Left lung (tissue), 14 donors: ENCODE measurements at places on chromosomes 5 and 9. TPM values are rescaled to one million over a fixed set of nuclear protein-coding genes. Genes with fewer than 3 reads are reported as not detected.

The MLANA gene
- total RNA-seq: not detected

The CMYA5 gene
- 2.7 TPM for total RNA-seq

The CEMIP2 gene
- total RNA-seq: 111 TPM

The GPR150 gene
- total RNA-seq: 0.26 TPM

The ZFP2 gene
- 1.2 TPM for total RNA-seq

The SEMA4D gene
- total RNA-seq: 30.2 TPM

The SVEP1 gene
- total RNA-seq: 24.2 TPM

The SLC4A9 gene
- not detected for total RNA-seq

- no peak overlapping the region for H3K4me3 ChIP-seq
- H3K27me3 ChIP-seq: no peaks in the 10 kb centered on the region
- DNase-seq: no peak
- H3K4me1 ChIP-seq: no peaks in the 10 kb centered on the region
- no peak overlapping the region for H3K27ac ChIP-seq
Observed at GRCh38 chr5:54577937-54578653, 60.5 kb downstream of the SNX18 start.

DNA sequence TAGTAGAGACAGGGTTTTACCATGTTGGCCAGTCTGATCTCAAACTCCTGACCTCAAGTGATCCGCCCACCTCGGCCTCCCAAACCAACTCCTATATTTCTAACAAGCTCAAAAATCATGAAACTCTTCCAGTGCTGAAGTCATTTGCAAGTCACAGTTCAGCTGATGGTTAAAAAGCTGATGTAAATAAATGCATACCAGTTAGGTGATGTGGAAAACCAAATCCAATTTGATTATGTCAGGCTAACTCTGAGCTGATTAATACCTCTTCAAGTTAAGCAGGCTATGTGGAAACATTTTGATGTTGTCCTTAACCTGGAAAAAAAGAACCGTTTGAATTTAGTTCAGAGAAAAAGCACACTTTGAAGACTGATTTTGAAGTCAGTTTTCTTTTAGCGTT lies 51.0 kb downstream of the TMEM252 start:
- H3K36me3 ChIP-seq: no peaks in the 10 kb centered on the region
- no peak overlapping the region for H3K27ac ChIP-seq
- H3K27me3 ChIP-seq: no peaks in the 10 kb centered on the region
- DNase-seq: no peak

DNA sequence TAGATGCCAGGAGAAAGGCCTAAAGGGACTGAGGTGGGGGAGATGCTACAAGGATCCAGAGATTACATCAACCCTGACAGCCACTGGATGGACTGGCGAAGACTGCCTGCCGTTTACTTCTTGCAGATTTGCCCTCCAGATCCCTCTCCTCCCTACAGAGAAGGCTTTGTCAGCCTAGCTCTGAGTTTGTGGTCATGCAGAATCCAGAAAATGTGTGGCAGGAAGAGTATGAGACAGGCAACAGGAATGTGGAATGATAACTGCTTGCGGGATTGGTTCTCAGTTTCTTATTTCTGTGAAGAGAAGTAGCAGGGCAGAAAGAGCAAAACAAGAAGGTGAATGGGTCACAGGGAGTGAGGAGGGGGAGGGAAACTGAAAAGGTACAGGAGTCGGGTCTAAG lies 129.6 kb downstream of the TLE1 start:
- no peaks in the 10 kb centered on the region for H3K36me3 ChIP-seq
- peaks cover 30% of the 10 kb centered on the region for H3K27me3 ChIP-seq
- no peak overlapping the region for H3K27ac ChIP-seq
- no peaks in the 10 kb centered on the region for H3K4me1 ChIP-seq
- no peak overlapping the region for H3K4me3 ChIP-seq

DNA sequence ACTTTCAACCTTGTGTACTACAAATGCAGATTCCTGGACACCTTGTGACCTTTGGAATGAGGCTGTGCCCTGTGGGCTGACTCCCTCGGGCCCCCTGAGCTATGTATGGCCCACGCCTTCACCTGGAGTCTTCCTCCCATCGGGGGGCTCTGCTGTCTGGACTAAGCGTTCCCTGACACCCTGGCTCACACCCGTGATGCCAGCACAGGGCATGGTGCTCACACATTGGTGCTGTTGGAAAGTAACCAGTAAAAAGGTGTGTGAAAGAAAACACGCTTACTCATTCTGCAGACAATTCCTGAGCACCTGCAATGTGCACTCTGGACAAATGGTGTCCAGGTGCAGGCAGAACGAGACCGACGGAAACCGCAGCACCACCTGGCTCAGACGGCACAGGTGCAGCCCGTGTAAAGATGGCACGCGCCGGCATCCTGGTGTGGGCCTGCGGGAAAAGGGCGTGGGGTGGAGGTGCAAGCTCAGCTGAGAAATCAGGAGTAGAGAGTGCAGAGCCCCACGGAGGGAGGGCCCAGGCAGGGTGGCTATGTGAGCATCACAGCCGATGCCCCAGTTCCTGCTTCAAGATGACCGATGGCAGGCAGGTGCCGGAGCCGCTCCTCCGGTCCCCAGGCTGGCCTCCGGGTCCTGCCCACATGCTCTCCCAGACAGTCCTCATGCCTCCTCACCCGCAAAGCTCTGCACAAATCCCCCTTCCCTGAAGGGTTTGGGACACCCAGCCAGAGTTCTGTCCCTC lies 11.0 kb downstream of the LPCAT1 start:
- H3K27ac ChIP-seq: peak overlapping the region; percentile 3
- no peaks in the 10 kb centered on the region for H3K27me3 ChIP-seq
- H3K36me3 ChIP-seq: no peaks in the 10 kb centered on the region
- H3K4me1 ChIP-seq: peaks cover 61% of the 10 kb centered on the region
- no peak overlapping the region for H3K4me3 ChIP-seq

GRCh38 chr5:141485321-141486055 lies 658 bp downstream of the PCDHGC4 start:
- no peak overlapping the region for H3K4me3 ChIP-seq
- peaks cover 10% of the 10 kb centered on the region for H3K27me3 ChIP-seq
- H3K27ac ChIP-seq: no peak overlapping the region
- peaks cover 10% of the 10 kb centered on the region for H3K4me1 ChIP-seq

GRCh38 chr5:180391276-180391675 lies 38.1 kb upstream of the GFPT2 start:
- H3K36me3 ChIP-seq: no peaks in the 10 kb centered on the region
- H3K4me3 ChIP-seq: no peak overlapping the region
- H3K27me3 ChIP-seq: no peaks in the 10 kb centered on the region
- no peaks in the 10 kb centered on the region for H3K4me1 ChIP-seq
- no peak for DNase-seq
- H3K27ac ChIP-seq: no peak overlapping the region

- no peak for DNase-seq
- H3K4me3 ChIP-seq: peak overlapping the region; percentile 1
- H3K4me1 ChIP-seq: peaks cover 41% of the 10 kb centered on the region
- peak overlapping the region; percentile 59 for H3K27ac ChIP-seq
Observed at GRCh38 chr9:68546596-68547390, 6.1 kb upstream of the TMEM252 start.

DNA sequence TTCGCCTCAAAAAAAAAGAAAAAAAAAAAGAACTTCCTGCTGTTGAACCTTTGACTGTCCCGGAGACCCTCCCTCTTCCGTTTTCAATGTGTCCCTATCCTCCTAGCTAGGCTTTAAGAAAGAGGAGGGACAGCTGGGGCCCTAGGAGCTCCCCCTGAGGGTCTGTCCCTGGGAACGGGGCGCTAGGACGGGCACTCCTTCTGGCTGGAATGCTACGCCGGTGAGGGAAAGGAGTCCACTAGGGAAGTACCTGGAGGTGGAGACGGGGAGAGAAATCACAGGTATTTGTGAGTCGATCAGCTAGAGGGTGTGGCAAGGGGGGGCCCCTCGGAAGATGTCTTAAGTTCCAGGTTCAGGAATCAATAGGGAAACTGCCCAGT lies 4.6 kb downstream of the SIT1 start:
- DNase-seq: no peak
- H3K27me3 ChIP-seq: no peaks in the 10 kb centered on the region
- peaks cover 70% of the 10 kb centered on the region for H3K4me1 ChIP-seq
- H3K36me3 ChIP-seq: no peaks in the 10 kb centered on the region

GRCh38 chr5:97929383-97929782 lies 746.3 kb upstream of the RIOK2 start:
- H3K4me3 ChIP-seq: no peak overlapping the region
- H3K4me1 ChIP-seq: no peaks in the 10 kb centered on the region
- DNase-seq: no peak
- no peaks in the 10 kb centered on the region for H3K36me3 ChIP-seq
- no peaks in the 10 kb centered on the region for H3K27me3 ChIP-seq

GRCh38 chr5:168987543-168988300 lies 313.2 kb downstream of the SLIT3 start:
- H3K27me3 ChIP-seq: no peaks in the 10 kb centered on the region
- no peaks in the 10 kb centered on the region for H3K36me3 ChIP-seq
- no peak overlapping the region for H3K27ac ChIP-seq
- no peaks in the 10 kb centered on the region for H3K4me1 ChIP-seq
- no peak overlapping the region for H3K4me3 ChIP-seq

- no peak overlapping the region for H3K27ac ChIP-seq
- DNase-seq: no peak
- H3K4me1 ChIP-seq: peaks cover 6% of the 10 kb centered on the region
Observed at GRCh38 chr9:27408482-27408881, 111.5 kb upstream of the EQTN start.

- no peaks in the 10 kb centered on the region for H3K27me3 ChIP-seq
- no peak overlapping the region for H3K4me3 ChIP-seq
- H3K4me1 ChIP-seq: no peaks in the 10 kb centered on the region
- H3K27ac ChIP-seq: no peak overlapping the region
Observed at GRCh38 chr5:172380987-172381643, 73.2 kb downstream of the SH3PXD2B start.

DNA sequence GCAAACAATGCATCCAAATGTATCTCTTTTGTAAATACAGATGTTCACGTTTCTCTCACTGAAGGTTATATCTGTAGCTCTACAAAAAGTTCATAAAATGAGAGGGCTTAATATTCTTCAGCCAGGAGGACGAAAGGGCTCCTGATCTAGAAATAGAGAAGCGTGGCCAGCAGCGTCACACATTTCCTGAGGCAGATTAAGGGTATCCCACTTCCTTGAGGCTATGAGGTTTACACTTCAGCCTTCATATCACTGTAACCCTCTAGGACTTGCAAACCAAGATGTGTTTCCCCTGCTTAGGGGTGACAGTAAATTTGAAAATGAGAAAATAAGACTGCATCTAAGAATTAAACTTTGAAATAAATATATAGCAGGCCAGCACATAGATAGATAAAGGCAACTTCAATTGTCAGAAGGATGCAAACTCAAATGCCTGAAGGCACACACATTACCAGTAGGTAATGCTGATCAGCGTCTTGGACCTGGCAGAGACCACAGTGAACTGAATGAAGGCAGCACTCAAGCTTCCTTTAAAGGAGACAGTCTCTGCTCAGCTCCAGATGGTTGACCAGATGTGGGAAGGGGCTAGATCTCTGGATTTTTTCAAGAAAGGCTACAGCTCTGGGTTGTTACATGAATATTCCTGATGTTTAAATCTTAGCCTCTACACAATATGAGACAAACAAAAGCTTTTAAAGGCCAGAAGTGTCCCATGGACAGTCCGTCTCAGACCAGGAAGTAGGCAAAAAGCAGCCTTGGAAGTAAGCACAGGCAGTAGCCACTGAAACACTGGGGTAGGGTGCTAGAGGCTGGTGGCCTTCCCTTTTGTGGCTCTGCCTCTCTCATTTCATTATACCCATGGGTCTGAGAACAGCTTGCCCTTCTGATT lies 197.7 kb downstream of the MCTP1 start:
- no peaks in the 10 kb centered on the region for H3K27me3 ChIP-seq
- H3K4me3 ChIP-seq: no peak overlapping the region
- H3K4me1 ChIP-seq: no peaks in the 10 kb centered on the region
- peak overlapping the region; percentile 10 for H3K27ac ChIP-seq
- no peak for DNase-seq
- H3K36me3 ChIP-seq: no peaks in the 10 kb centered on the region

GRCh38 chr5:135324897-135325650 lies 74.0 kb downstream of the MACROH2A1 start:
- H3K4me3 ChIP-seq: no peak overlapping the region
- H3K27me3 ChIP-seq: no peaks in the 10 kb centered on the region
- no peak for DNase-seq
- no peaks in the 10 kb centered on the region for H3K4me1 ChIP-seq

GRCh38 chr9:117017414-117017985 lies 330.4 kb downstream of the TRIM32 start:
- no peak overlapping the region for H3K27ac ChIP-seq
- no peak for DNase-seq
- peaks cover 5% of the 10 kb centered on the region for H3K27me3 ChIP-seq
- no peaks in the 10 kb centered on the region for H3K4me1 ChIP-seq
- H3K4me3 ChIP-seq: no peak overlapping the region

- no peaks in the 10 kb centered on the region for H3K4me1 ChIP-seq
- DNase-seq: no peak
- H3K36me3 ChIP-seq: no peaks in the 10 kb centered on the region
- H3K27me3 ChIP-seq: no peaks in the 10 kb centered on the region
- no peak overlapping the region for H3K27ac ChIP-seq
Observed at GRCh38 chr5:61100437-61100836, 61.8 kb downstream of the SMIM15 start.

- DNase-seq: no peak
- H3K4me3 ChIP-seq: no peak overlapping the region
- no peaks in the 10 kb centered on the region for H3K36me3 ChIP-seq
- no peak overlapping the region for H3K27ac ChIP-seq
Observed at GRCh38 chr9:92492781-92493401, 10.6 kb upstream of the ASPN start.

- H3K27me3 ChIP-seq: no peaks in the 10 kb centered on the region
- no peak for DNase-seq
- no peaks in the 10 kb centered on the region for H3K4me1 ChIP-seq
- H3K36me3 ChIP-seq: no peaks in the 10 kb centered on the region
Observed at GRCh38 chr5:163790497-163790896, 285.1 kb downstream of the MAT2B start.

GRCh38 chr9:137161558-137162486 lies 8.0 kb downstream of the LRRC26 start:
- no peak overlapping the region for H3K4me3 ChIP-seq
- no peak for DNase-seq
- no peak overlapping the region for H3K27ac ChIP-seq
- H3K27me3 ChIP-seq: peaks cover 79% of the 10 kb centered on the region

GRCh38 chr9:132324425-132324824 lies 30.4 kb downstream of the SETX start:
- no peaks in the 10 kb centered on the region for H3K36me3 ChIP-seq
- no peaks in the 10 kb centered on the region for H3K27me3 ChIP-seq
- peaks cover 10% of the 10 kb centered on the region for H3K4me1 ChIP-seq
- DNase-seq: no peak
- H3K27ac ChIP-seq: no peak overlapping the region
- no peak overlapping the region for H3K4me3 ChIP-seq

GRCh38 chr5:150789450-150789849 lies 10.9 kb downstream of the SMIM3 start:
- H3K27me3 ChIP-seq: no peaks in the 10 kb centered on the region
- no peak for DNase-seq
- H3K27ac ChIP-seq: peak overlapping the region; percentile 81
- H3K4me1 ChIP-seq: peaks cover 10% of the 10 kb centered on the region
- no peaks in the 10 kb centered on the region for H3K36me3 ChIP-seq
- no peak overlapping the region for H3K4me3 ChIP-seq

DNA sequence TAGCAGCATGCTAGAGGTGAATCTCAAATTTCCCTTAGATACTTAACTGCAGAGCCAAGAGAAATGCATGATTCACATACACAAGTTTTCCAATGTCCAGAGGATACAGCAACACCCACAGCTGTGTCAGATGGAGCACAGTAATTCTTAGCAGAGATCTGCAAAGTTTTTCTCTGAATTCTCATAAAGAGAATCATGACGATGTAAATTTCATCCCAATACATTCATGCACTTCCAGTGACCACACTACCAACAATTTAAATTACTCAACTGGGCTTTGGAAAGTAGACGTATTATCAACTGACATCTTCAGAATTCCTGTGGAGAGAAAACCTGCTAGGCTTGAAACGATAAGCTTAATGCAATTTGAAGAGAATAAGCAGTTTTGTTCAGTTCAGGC lies 378.8 kb upstream of the TLE4 start:
- H3K4me1 ChIP-seq: no peaks in the 10 kb centered on the region
- DNase-seq: no peak
- no peaks in the 10 kb centered on the region for H3K27me3 ChIP-seq
- no peak overlapping the region for H3K4me3 ChIP-seq
- H3K27ac ChIP-seq: no peak overlapping the region
